ENCODE measurements at places on chromosomes 16 and 17.

- no peak for DNase-seq
These were observed 133.2 kb downstream of the NPIPB5 start for GRCh38 chr16:22643886-22644285.

- DNase-seq: no peak
These were observed 255.9 kb downstream of the SOX9 start for GRCh38 chr17:72376526-72377345.

- DNase-seq: peak; percentile 28
These were observed 24.0 kb upstream of the VPS4A start for GRCh38 chr16:69286941-69287713.

GRCh38 chr16:15857724-15858560, 1.1 kb upstream of the MYH11 start:
- DNase-seq: no peak

DNA sequence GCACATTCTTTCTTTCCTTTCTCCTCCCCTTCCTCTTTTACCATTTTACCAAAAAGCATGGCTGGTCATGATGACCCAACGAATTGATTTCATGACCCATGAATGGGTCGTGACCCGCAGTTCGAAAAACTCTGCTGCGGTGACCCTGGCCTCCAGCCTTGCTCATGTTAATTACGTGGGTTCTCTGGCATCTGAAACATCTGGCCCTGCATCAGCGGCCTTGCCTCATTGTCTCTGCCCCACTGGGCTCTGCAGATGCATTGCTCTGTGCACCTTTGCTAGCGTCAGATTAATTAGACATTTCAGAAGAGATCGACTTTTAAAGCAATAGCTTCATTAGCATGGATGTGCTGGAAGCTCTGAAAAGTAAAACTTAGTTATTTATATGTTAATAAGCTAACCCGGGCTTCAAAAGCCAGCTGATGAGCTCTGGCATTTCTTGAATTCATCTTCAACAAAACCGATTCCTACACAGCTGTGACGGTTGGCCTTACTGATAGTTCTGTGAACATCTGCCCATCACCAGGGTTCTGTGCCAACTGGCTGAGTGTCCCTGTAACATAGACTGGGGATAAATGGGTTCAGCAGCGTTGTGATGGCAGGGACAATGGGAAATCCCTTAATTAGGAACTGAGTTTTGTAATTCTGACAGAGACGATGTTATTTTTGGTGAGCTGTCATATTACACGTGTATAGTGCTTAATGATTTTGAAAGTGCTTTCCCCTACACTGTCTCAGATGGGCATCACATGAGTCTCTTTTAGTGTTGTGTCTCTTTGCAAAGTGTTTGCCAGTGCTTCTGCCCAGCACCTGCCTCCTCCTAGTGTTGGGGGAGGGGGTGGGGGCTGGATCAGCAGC, 225.9 kb upstream of the EEF2KMT start:
- no peak for DNase-seq

GRCh38 chr17:57940231-57940630, 15.0 kb downstream of the CUEDC1 start:
- DNase-seq: no peak

GRCh38 chr17:51888816-51889215, 269.7 kb downstream of the CA10 start:
- no peak for DNase-seq

GRCh38 chr17:28810437-28810836, 32.2 kb downstream of the FAM222B start:
- DNase-seq: no peak

- no peak for DNase-seq
These were observed 120.5 kb downstream of the ZNF778 start for GRCh38 chr16:89337965-89338364.

GRCh38 chr17:14926526-14927122, 338.5 kb downstream of the PMP22 start:
- no peak for DNase-seq

GRCh38 chr16:27367461-27368357, 34.3 kb upstream of the IL21R start:
- DNase-seq: peak; percentile 90

DNA sequence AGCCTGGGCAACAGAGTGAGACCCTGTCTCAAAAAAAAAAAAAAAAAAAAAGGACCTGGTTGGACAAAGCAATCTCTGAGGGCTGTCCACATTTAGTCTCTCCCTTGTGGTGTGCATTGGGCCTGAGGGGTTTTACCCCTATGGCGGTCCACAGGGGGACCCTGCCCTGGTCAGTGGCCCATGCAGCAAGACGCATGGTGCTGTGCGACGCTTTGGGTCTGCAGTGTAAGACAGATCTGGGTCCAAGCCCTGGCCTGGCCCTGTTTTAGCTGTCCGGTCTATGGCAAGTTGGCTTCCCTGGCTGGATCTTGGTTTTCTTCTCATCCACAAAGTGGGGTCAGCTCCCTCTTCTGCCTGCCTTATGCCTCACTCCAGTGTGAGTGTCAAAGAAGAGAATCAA, 123.2 kb upstream of the NLRP1 start:
- DNase-seq: no peak

DNA sequence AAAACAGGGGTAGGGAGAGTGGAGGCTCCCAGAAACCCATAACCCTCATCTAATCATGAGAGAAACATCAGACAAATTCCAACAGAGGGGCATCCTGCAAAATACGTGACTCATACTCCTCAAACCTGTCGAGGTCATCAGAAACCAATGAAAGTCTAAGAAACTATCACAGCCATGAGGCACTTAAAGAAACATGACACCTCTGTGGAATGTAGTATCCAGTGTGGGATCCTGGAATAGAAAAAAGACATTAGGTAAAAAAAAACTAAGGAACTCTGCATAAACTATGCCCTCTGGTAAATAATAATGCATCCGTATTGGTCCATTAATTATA, 16.4 kb downstream of the CDH5 start:
- no peak for DNase-seq

DNA sequence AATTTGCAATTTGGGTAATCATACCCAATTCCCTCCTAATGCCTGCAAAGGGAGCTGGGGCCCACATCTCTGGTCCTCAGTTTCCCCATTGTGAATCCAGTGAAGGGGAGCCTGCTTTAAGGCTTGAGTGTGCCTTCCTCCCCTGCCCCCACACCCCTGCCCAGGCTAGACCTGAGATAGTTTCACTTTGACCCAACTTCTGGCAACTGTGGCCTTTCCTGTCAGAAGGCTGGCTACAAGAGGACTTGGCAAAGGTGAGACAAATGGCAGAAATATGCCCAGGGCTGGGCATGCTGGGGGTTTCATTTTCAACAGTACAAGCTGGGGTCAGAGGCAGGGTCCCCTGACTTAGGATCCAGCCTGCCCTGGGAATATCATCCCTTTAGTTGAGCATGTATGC, 10.0 kb downstream of the SOCS1 start:
- DNase-seq: no peak

GRCh38 chr17:14826358-14826757, 438.8 kb downstream of the PMP22 start:
- no peak for DNase-seq

DNA sequence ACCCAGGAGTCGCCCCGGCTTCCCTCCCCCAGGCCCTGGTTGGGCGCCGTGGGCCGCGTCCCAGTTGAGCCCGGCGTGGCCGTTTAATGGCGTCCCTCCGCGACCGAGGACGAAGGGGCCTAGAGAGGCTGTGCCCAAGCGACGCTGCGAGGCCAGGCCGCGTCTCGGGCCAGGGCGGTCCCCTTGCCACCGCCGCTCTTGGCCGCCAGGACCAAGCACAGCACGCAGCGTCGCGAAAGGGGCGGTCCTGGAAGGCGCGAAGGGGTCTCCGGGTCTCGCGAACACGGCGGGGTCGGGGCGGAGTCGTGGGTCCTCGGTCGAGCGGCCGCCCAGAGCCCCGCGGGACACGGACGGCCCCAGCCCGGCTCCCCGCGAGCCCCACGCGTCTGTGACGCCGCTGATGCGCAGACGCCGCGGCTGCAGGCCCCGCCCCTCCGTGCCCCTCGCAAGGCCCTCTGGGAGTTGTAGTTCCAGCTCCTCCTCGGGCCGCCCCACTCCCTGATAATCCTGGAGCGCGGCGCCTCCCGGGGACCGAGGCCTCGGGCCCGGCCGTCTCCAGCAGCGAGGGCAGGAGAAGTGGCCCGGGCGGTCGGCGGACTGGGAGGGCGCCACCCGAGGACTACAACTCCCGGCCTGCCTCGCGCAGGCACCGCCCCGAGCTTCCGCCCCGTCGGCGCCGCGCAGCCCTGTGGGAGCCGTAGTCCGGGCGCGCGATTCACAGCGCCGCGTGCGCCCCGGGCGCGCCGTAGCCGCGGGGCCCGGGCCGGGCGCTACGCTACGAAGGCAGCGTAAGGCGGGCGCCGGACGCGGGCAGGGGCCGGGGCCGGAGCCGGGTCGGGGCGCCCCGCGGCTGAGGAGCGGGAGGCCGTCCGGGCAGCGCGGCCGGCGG, at the start of gene CAPN15:
Gene CAPN15, plus strand, starts transcription at position 698 of the 889 bp plus-strand sequence. CDS start 19,127 bp downstream, outside the sequence.
- peak; percentile 73 for DNase-seq

GRCh38 chr16:49651996-49652395, 203.9 kb downstream of the ZNF423 start:
- no peak for DNase-seq

DNA sequence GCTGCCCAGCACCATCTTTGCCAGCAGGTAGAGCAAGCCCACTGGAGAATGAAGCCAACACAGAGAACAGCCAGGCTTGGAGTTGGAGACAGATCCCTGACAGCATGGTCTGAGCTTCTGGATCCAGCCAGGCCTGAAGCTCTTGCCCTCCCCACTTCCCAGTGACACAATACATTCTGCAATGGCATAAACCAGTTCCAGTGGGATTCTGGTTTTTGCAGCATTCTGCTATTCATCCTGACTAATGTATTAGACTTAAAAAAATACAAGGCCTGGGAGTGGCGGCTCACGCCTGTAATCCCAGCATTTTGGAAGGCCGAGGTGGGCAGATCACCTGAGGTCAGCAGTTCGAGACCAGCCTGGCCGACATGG, 40.6 kb upstream of the LITAF start:
- no peak for DNase-seq

GRCh38 chr16:66614161-66614802, 9.8 kb downstream of the CMTM3 start:
- DNase-seq: no peak

- no peak for DNase-seq
These were observed 11.6 kb downstream of the SLC13A2 start for GRCh38 chr17:28485049-28485448.

GRCh38 chr17:14925498-14925897, 339.6 kb downstream of the PMP22 start:
- DNase-seq: no peak

GRCh38 chr17:50540560-50541401, 6.2 kb upstream of the SPATA20 start:
- DNase-seq: no peak

- no peak for DNase-seq
These were observed 10.9 kb upstream of the UBALD2 start for GRCh38 chr17:76254275-76254674.

GRCh38 chr17:82237083-82237745, 8.4 kb downstream of the SLC16A3 start:
- DNase-seq: no peak

- no peak for DNase-seq
These were observed 96.9 kb downstream of the SKAP1 start for GRCh38 chr17:48333034-48333530.

- no peak for DNase-seq
These were observed 27.1 kb upstream of the GPRC5C start for GRCh38 chr17:74404789-74405188.

GRCh38 chr17:51085150-51085805, 35.4 kb downstream of the SPAG9 start:
- DNase-seq: no peak

DNA sequence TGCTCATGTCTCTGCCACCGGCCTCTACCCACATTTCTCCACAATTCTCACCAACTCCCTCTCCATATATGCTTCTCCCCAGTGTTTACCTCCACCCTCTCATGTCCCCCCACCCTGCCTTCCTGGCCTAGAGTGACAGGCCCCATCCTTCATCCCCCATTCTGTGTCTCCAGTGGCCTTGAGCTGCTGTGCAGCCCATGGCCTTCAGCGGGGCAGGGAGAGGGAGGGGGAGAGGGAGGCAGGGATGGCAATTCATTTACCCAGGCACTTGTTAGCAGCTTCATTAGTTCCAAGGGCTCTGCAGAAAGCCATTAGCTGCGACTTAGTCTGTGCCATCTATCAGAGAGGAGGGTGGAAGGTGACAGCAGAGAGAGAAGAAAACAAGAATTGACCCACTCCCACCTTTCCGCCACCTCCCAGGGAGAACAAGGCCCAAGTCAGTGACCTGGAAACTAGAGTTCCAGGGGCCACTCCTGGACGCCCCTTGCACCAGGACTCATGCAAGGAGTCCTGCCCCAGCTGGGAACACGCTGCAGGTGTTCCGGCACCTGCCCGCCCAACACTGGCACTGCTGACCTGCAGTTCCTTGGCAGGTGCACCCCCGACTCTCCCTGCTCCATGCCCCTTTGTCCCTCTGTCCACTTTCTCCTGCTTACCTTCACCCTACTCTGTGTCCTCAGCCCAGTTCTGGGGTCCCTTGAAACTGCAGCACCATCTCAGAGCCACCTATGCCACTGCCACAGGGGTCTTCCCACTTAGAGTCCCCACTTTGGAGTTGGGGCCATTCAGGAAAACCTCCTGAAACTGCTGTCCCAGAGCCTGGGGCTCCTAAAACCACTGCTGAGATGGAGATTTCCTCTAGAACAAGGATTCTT, 23.5 kb upstream of the PYY start:
- DNase-seq: no peak

- DNase-seq: no peak
These were observed 1.8 kb downstream of the SPECC1 start for GRCh38 chr17:20010936-20011335.

GRCh38 chr17:32277284-32277683, 11.7 kb downstream of the RHBDL3 start:
- no peak for DNase-seq

GRCh38 chr16:89722392-89723278, 1.3 kb downstream of the ZNF276 start:
- DNase-seq: no peak

DNA sequence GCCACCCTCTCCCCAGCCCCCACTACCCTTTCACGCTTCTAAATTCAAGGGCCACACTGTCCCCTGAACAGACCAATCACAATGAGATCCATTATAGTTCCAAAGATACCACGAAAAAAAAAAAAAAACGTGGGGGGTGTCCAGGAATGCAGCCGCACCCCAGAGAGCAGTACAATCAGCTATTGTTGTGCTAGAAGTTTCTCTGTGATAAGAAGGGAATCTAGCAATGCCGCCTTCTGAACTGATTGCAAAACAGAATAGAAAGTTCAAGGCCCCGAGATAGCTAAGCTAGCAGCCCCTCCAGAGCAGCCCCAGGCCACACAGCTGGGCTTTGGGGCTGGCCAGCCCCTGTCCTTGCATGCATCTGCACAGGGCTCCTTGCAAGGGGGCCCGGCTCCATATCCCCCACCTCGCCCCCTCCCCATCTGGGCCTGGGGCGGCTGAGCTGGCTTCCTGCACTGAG, 86.9 kb upstream of the CBX4 start:
- DNase-seq: no peak

DNA sequence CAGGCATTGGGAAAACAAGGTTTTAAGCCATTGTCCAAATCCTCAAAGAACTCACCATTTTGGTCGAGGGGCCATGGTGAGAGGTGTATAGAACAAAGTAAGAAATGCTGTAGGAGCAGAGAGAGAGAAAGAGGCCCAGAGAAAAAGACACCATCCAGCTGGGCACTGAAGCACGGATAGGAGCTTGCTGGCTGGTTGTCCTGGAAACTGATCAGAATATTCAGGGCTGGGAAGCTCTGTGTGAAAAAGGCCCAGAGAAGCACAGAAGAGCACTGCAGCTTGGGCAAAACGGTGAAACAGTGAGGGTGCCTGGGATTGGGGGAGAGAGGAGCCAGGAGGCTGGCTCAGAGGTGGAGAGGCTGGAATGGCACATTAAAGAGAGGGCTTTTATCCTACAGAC, 16.5 kb downstream of the HS3ST3B1 start:
- no peak for DNase-seq

GRCh38 chr16:9469512-9469911, 378.1 kb downstream of the HAPSTR1 start:
- no peak for DNase-seq

Measured in stimulated activated CD4-positive, alpha-beta T cell treated with anti-CD3 and anti-CD28 coated beads, TNF-alpha, amount 100 ng/mL, for 4 hours (primary cell).